ENCODE measurements at places on chromosomes 7 and 10.
A peak's percentile ranks its signal among the peaks of the same experiment; 100 is the strongest.

GRCh38 chr7:141251957-141252356, 178.1 kb downstream of the TMEM178B start:
- DNase-seq, result no peak

- DNase-seq, result peak; percentile 88
Observed at GRCh38 chr7:142808802-142809583, 38.2 kb downstream of the PRSS2 start.

DNA sequence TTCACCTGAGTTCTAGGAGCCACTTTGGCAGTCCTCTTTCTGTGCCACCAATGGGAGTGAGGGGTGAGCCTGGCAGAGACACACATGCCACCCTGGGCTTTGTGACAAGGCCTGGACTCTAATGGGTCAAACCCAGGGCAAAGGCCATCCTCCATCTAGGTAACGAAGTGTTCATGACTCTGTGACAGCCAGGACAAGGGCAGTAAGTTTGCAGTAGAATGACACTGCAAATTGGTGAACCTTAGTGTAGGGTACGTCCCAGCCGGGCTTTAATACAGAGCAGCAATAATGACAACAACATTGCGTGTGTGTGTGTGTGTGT, 43.3 kb downstream of the PAPSS2 start:
- DNase-seq, result no peak

GRCh38 chr7:3432911-3433310, 131.9 kb downstream of the SDK1 start:
- DNase-seq, result no peak

- DNase-seq, result peak; percentile 85
Observed at GRCh38 chr7:37765872-37766525, 82.4 kb upstream of the NME8 start.

All from hematopoietic multipotent progenitor cell treated with erythropoietin and hydrocortisone succinate and interleukin-3 and kit ligand, for 4 days (in vitro differentiated cells).